ENCODE measurements at places on chromosomes 5 and 9.

DNA sequence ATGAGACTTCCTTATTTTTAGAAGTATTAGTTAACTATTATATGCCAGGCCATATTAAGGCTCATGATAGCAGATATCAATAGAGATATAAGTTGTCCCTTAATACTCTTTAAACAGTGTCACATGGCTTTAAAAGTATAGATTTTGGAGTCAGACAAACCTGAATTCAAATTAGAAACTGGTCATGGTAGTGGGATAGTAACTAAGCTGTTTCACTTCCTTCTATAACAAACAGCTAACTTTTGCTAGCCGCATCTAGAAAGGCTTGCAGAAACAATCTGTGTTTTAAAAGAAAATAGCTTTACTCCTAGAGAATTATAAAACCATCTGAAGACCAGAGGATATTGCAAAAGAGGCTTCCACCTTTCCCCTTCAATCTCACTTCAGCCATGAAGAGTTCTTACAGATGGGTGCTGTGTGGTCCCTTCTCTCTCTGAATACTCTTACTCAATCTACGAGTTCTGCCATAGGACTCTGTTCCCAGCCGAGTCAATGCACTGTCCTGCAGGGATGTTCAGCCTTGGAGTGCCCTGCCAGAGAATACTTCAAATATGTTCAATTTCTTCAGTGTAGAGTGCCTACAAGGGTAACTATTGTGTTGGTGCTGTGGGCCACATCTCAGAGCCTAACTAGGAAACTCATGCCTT, 810.2 kb downstream of the EFNA5 start:
- DNase-seq: no peak

DNA sequence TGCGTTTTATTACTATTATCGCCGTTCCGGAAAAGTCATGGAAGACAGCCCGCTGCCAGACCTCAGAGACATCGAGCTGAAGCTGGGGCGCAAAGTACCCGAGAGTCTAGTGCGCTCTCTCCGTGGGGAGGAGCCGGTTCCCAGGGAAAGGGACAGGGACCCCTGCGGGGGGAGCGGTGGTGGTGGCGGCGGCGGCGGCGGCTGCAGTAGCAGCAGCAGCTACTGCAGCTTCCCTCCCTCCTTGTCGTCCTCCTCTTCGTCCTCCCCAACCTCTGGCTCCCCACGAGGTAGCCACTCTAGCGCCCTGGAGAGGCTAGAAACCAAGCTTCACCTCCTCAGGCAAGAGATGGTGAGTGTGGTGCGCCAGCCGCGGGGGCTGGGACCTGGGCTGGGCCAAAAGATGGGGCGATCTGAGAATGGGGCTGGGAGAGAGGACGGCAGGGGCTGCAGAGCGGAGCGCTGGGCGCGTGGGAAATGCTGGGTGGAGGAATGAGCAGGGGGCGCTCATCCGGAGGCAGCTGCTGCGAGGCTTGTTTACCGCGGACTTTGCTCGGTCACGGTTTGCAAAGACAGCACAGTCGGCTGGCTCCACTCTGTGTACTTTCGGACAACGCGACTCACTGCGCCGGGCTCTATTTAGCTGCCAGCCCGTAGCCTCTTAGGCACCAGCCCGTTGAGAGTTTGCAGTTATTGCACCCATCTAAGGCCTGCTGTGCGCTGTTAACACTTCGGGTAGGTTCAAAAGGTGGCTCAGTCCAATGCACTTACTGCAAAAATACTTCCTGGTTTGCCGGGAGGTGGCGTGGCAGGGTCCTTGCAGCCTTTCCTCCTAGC, 1.1 kb downstream of the LURAP1L start:
- DNase-seq: no peak

- no peak for DNase-seq
These were observed 8.3 kb downstream of the GPX3 start for GRCh38 chr5:151028717-151029116.

GRCh38 chr5:135839566-135839965, 5.1 kb downstream of the SLC25A48 start:
- DNase-seq: no peak

GRCh38 chr5:154767576-154767975, 12.4 kb downstream of the LARP1 start:
- no peak for DNase-seq

DNA sequence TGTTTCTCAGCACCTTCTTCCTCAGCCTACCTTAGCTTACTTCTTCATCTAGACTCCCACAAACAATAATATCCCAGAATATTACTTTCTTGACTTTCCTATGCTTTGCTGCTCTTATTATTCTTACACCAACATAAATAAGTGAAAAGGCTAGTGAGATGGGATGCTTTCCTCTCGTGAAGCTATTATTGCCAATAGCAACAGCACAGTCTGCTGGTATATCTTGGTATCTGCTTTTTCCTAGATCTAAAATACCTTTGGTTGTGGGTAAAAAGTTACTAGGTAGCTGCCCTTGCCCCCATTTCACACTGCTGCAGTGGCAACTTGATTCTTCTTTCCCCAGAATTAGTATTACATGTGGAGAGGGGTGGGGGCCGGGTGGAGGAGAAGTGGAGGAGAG, 26.1 kb upstream of the GLIPR2 start:
- no peak for DNase-seq

- DNase-seq: no peak
These were observed 325.6 kb downstream of the TRPM3 start for GRCh38 chr9:70795841-70796240.

GRCh38 chr9:91163773-91164471, 197.8 kb downstream of the AUH start:
- no peak for DNase-seq

GRCh38 chr5:68015381-68016302, 199.9 kb upstream of the PIK3R1 start:
- no peak for DNase-seq

GRCh38 chr5:96875791-96876291, 459 bp upstream of the ERAP2 start:
- DNase-seq: no peak
